ENCODE measurements at places on chromosomes 16 and 17.

- no peak for DNase-seq
These were observed 32.8 kb upstream of the SLC38A8 start for GRCh38 chr16:84075376-84075775.

GRCh38 chr17:17379197-17379991, 76.2 kb downstream of the NT5M start:
- DNase-seq, result no peak

- DNase-seq, result no peak
These were observed 106.8 kb upstream of the SEC14L1 start for GRCh38 chr17:77033892-77034404.

- DNase-seq, result no peak
These were observed 25.6 kb downstream of the PIEZO1 start for GRCh38 chr16:88759245-88759975.

DNA sequence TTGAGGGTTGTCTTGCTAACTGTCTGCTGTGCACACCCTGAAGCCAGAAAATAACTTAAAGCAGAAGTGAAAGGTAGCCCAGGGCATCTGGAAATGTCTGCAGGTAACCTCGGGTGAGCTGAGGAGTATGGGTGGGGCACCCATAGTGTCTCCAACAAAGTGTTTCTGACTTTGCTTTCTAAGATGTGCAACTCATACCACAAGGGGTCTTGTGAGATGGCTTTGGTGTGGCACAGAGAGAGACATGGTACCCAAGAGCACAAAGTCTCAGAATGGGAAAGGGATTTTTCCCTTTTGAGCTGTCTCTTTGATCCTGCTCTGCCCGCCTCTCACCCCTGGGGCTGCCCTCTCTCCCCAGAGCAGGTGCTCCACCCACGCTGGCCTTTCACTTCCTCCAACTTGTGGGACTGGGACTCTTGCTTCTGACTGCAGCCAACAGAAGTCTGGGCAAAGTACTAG, 6.9 kb downstream of the CHD9 start:
- DNase-seq, result no peak

GRCh38 chr16:7597677-7598076, 265.0 kb downstream of the RBFOX1 start:
- DNase-seq, result no peak

GRCh38 chr16:85370881-85371651, 242.1 kb upstream of the GSE1 start:
- no peak for DNase-seq

DNA sequence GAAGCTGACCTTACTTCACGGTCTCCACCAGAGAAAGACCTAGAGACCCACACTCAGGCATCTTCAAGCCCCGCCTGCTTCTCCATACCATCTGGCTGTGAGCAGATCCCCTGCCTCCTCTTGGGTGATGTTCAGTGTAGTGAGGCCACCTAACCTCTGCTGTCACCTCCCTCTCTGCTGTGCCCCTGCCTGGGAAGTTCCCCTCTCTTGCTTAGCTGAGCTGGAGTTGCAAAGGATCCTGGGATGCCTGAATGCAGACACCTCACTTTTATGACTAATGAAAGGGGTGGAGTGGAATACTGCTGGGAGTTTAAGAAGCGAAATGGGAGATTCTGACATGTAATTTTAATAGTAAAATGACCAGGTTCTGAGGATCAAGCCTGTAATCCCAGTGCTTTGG, 5.8 kb downstream of the IRX3 start:
- no peak for DNase-seq

DNA sequence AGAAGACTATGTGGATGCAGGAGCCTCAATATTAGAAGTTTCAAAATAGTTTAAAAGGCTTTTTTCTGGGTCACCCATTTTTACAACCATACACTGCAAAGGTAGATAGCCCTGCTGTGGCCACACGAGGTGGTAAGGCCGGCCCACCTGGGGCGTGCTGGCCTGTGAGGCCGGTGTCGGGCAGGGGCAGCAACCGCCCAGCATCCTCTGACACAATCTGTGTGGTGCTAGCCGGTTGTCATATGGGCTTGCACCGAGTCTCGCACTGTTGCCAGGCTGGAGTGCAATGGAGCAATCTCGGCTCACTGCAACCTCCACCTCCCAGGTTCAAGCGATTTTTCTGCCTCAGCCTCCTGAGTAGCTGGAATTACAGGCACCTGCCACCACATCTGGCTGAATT, 44.0 kb downstream of the CFAP20 start:
- no peak for DNase-seq

GRCh38 chr16:13139661-13140241, 238.4 kb downstream of the SHISA9 start:
- no peak for DNase-seq

DNA sequence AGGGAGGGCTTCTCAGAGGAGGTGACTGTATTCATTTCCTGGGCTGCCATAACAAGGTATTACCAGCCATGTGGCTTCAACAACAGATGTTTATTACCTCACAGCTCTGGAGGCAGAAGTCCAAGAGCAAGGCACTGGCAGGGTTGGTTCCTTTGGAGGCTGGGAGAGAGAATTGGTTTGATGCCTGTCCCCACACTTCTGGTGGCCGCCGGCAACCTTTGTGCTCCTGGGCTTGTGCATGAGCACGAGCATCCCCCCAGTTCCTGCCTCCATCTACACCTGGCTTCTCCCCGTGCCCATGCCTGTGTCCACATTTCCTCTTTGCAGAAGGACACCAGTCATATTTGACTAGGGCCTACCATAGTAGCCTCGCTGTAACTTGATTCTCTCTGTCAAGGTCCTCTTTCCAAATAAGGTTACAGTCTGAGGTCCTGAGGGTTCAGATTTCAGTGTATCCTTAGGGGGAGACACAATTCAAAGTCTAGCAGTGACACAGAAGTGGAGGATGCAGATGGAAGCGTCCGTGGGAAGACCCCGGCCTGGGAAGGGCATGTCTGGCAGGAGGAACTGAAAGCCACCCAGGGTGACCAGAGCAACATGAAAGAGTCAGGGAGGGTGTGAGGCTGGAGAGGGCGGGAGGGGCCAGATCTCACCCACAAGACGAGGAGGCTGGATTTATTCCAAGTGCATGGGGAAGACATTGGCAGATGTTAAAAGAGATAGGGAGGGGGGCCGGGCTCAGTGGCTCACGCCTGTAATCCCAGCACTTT, 188.2 kb upstream of the HSBP1 start:
- DNase-seq, result no peak

GRCh38 chr17:76816590-76817135, 51.5 kb upstream of the MGAT5B start:
- DNase-seq, result no peak

- no peak for DNase-seq
These were observed 8.7 kb downstream of the MMP15 start for GRCh38 chr16:58034128-58034685.

GRCh38 chr16:595942-596735, 6.3 kb downstream of the RAB40C start:
- no peak for DNase-seq

- DNase-seq, result no peak
These were observed 2.0 kb downstream of the SPPL2C start for GRCh38 chr17:45846646-45847045.

DNA sequence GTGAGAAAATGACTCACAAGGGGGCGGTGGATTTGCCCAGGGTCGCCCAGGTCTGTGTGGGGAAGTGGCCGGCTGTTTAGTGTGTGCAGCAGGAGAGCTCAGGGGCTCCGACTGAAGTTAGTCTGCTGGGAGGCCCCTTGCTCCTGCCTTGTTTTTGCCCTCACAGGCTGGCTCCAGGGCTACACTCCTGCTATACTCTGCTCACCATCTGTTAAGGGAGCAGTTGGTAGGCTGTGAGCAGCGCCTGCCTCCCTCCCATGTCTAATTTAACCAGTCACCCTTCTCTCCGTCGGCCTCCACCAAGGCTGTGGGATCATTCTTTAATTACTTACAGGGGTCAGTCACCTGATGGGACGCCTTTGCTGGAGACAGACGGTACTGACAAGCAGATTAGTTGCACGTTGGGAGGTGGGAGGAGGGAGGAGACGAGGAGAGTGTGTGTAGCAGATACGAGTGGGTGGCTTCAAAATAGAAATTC, 35.5 kb downstream of the KSR1 start:
- no peak for DNase-seq

- no peak for DNase-seq
These were observed 2.1 kb upstream of the PVALEF start for GRCh38 chr17:81163051-81163695.

GRCh38 chr17:9204637-9205329, 183.5 kb downstream of the NTN1 start:
- no peak for DNase-seq

GRCh38 chr16:13507530-13507929, 412.4 kb upstream of the ERCC4 start:
- no peak for DNase-seq

GRCh38 chr16:12294471-12294870, 317.9 kb downstream of the SNX29 start:
- no peak for DNase-seq

GRCh38 chr17:77420804-77421629, 280.2 kb downstream of the SEC14L1 start:
- no peak for DNase-seq

DNA sequence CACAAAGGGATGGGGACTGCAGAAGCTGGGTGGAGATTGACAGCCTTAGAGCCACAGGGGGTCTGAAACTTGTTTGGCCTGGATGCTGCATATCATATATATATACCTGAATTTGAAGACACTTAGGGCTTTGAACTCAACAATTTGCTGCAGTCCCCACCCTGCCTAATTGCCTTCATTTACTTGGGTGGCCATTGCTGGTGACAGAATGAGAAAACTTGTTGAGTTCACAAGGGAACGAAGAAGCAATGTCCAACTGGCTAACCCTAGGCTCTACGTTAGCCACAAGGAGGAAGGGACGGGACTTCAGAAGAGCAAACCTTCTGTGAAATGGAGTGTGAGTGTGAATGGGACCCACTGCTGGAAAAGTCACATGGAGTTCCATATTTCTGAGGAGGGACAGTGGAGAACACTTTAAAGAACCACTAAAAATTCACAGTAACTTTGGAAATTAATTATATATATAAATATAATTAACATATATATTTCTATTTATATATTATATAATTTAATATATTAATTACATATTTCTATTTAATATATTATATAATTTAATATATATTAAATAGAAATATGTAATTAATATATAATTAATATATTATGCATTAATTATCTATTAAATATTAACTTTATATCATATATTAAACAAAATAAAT, 215.3 kb upstream of the SOX9 start:
- no peak for DNase-seq

- DNase-seq, result no peak
These were observed 276.4 kb downstream of the FOXL1 start for GRCh38 chr16:86854626-86855294.

- no peak for DNase-seq
These were observed 89.1 kb downstream of the SSH2 start for GRCh38 chr17:29840884-29841283.

DNA sequence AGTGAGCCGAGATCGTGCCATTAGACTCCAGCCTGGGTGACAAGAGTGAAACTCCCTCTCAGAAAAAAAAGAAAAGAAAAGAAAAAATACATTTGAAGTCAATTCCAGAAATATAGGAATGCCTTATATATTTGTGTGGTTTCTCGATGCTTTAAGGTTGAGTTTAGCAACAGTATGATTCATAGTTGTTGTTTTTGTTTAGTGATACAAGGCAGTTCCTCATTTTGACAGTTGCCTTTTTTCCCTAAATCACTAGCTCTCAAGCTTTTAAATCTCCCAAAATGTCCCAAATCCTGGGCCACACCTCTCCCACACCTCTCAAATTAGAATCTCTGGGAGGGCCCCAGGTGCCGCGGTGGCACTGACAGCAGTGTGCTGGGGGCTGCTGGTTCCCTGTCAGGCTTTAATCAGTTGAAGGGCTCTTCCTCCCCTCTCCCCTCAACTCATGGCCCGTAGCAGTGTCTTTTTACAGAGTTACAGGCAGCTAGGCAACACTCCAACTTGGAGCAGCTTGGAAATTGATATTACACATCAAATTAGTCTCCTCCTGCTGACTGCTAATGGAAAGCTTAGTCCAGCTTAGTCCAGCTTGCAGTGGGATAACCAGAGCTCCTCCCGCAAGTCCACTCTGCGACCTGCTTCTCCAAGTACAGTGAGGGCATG, 58.4 kb downstream of the EPN2 start:
- no peak for DNase-seq

DNA sequence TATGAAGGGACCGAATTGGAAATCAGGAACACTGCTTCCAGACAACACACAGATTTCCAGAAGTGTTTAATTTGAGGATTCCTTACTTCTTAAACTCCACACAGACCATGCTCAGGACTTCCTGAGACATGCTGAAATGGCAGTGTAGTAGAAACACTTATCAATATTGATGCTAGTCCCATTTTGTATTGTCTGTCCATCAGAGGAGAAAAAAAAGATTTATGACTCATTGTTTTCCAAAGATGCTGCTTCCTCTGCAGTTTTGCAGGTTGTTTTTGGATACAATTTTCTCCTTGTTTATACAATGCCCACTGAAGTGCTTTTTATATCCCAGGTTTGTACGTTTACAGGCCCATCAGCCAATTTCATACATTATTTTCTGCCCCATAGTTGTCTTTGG, 68.3 kb upstream of the TANC2 start:
- no peak for DNase-seq

GRCh38 chr16:89548344-89549006, 12.0 kb upstream of the RPL13 start:
- DNase-seq, result no peak

- DNase-seq, result no peak
These were observed 173.0 kb downstream of the KATNIP start for GRCh38 chr16:27722892-27723450.

DNA sequence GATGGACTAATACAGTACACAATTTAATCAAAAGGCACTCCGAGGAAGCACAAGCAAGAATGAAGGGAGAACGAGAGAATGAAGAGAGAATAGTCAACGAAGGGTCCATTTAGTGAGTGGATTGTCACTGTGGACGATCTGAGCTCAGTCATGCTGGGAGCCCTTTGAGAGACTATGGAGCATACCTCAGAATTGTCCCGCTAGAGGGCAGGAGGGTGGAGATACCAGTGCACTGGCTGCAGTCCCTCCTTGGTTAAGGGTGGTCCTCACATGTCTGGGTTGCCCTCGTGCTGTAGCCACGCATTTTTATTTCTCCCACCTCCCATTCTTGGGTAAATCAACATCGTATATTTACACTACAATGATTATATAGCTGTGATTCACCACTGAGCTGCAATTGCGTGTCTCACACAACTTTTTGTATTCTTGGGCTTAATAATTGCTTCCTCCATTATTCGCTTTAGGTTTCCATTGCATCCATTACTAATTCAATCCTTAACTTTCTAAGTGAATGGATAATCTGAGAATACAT, 33.2 kb upstream of the FAM20A start:
- no peak for DNase-seq

GRCh38 chr17:9364837-9365430, 210.7 kb downstream of the STX8 start:
- no peak for DNase-seq

GRCh38 chr16:70579248-70579647, 55.6 kb downstream of the SF3B3 start:
- no peak for DNase-seq

- no peak for DNase-seq
These were observed 8.3 kb upstream of the SBK1 start for GRCh38 chr16:28283798-28284577.

- no peak for DNase-seq
These were observed 2.3 kb downstream of the CLUH start for GRCh38 chr17:2709183-2709661.

Data from T1000 (cell line).